ENCODE measurements at places on chromosomes 2 and 18.

DNA sequence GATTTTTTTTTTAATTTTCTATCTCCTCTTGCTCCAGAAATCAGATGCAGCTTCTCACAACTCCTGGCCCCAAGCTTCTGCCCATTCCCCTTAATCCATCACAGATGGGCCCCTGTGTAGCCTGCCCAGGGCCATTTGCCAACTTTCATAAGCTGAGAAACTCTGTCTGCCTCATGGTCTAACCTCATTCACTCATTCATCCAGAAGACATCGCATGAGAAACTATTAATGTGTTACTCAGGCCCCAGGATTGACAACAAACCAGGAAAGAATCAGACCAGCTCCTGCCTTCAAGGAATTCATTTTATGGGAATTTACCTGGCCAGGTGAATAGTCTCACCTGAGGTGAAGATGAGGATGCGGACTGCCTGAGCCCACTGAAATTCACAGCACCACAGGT lies 35.0 kb downstream of the SLC14A2 start:
- DNase-seq: no peak

GRCh38 chr2:14633461-14634181 lies 1.1 kb downstream of the LRATD1 start:
- DNase-seq: no peak

- DNase-seq: peak; percentile 82
Observed at GRCh38 chr2:222568865-222569264, 87.0 kb downstream of the FARSB start.

- no peak for DNase-seq
Observed at GRCh38 chr2:85601771-85602475, 575 bp downstream of the TMEM150A start.

DNA sequence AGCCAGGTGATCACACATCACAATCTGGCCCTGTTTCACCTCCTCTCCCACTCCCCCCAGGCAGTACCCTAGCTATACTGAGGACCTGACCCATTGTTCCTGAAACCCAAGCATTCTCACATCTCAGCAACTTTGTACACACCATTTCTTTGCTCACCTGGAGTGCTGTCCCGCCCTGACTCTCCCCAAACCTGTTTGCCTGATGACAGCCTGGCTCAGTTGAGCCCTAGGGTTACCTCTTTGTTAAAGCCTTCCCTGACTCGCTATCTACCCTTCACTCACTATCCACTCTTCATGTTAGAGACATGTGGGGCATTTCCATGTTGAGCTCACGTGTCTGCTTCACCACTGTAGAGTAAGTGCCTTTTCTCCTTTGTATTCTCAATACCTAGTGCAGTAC lies 49.1 kb downstream of the GREB1L start:
- no peak for DNase-seq

GRCh38 chr2:74333175-74333574 lies 10.0 kb downstream of the SLC4A5 start:
- peak; percentile 34 for DNase-seq

DNA sequence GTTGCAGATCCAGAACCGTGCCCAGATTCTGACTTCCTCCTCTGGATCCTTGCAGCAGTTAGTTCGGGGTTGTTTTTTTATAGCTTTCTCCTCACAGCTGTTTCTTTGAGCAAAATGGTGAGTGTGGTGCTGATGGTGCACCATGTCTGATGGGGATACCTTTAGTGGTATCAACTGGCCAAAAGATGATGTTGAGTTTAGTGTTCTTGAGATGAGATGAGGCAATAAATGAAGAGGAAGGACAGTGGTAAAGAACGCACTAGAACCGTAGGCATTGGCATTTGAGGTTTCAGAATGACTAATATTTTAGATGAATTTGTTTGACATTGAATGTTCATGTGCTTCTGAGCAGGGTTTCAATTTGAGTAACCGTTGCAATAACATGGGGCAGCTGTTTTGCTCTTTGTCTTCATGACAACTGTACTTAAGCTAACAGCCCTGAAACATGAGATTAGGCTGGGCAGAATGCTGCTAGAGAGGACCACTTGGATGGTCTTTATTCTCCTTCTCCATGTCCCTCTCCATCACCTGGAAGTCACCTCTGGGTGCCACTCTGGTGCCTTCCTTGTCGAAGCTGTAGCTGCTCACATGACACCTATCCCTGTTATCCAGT lies 3.9 kb downstream of the CTLA4 start:
- DNase-seq: no peak

DNA sequence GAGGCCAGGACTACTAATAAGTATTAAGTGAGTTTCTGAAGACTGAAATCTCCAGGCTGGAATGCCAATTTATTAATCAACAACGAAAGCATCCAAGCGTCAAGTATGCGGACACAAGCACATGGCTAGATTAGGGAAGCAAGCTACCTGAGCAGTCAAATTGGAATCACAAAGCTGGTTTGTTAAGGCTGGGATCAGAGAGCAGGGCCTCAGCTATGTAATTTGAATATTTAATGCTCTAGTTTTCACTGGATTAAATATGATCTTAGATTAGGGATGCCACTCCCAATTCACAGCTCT lies 5.7 kb downstream of the CCL20 start:
- no peak for DNase-seq

GRCh38 chr2:178629463-178629862 lies 149.2 kb downstream of the PLEKHA3 start:
- DNase-seq: no peak

DNA sequence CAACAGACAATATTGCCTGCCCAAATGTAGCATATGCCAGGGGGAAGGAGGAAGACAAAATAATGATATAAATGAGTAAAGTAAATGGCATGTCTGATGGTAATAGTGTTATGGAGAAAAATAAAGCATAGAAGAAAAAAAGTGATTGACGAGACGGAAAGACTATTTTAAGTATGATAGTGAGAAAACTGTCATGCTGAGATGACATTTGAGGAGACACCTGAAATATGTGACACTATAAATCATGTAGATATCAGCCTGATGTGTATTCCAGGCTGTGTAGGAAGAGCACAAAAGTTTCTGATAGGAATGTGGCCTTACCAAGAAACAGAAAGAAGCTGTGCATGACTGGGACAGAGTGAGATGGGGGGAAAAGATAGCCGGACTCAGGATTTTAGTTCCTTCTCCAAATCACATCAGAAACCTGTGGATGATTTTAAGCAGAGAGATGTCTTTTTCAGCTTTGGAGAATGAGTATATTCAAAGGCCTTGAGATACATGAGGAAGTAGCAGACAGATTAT lies 387.3 kb upstream of the SYT4 start:
- no peak for DNase-seq

GRCh38 chr2:106159866-106160785 lies 34.0 kb downstream of the UXS1 start:
- DNase-seq: no peak

- no peak for DNase-seq
Observed at GRCh38 chr18:2310886-2311285, 260.4 kb downstream of the METTL4 start.

- DNase-seq: no peak
Observed at GRCh38 chr2:12819721-12820120, 103.0 kb downstream of the TRIB2 start.

DNA sequence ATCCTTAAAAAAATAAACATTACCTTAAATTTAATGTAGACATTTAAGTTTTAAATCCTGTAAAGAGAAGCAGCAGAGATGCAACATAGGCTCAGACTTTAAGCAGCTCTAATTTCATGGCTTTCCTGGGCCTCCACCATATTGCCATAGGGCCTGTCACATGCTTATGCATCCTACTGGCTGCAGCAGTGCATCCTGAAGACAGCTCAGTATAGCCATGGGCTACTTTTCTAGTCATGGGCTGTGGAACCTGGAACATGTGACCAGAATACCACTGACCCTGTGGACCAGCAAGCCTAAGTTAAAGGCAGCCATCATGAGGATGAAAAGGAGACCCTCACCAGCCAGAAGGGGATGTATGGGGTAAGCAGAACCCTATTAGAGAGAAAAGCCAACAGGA lies 10.7 kb downstream of the RMP24 start:
- DNase-seq: no peak

GRCh38 chr2:100563407-100564247 lies 834 bp downstream of the PDCL3 start:
- no peak for DNase-seq

DNA sequence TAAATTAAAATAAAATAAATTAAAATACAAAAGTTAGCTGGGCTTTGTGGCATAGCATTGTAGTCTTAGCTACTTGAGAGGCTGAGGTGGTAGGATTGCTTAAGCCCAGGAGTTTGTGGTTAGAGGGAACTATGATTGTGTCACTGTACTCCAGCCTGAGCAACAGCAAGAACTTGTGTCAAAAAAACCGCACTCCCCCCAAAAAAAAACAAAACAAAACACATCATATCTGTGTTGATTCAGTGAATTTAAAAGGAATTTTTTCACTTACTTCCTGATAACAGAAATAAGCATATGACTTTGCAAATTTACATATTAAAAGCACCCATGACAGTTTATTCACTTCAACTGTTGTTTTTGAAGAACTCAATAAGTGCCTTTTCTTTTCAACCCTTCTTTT lies 68.1 kb upstream of the PELI1 start:
- DNase-seq: no peak

- DNase-seq: peak; percentile 58
Observed at GRCh38 chr2:72887032-72887739, at the start of gene SPR. TSS of gene SPR (plus strand) at chr2:72887408. CDS start at chr2:72887433, 25 bp downstream.

DNA sequence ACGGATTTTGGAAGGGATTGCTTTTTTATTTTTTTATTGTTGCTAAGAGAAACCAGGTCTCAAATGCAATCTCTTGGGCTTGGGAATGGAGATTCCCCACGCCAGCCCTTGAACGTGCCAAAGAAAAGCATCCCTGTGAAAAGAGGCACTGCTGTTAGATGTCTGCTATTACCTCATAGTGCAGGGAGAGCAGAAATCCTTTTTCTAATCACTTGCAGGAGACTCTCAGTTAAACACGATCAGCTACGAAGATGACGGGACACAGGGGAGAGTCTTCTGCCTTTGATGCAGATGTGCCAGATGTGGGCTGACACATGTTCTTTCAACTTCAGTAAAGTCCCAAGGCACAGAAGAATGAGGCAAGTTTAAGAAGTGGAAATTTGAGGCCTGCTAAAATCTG lies 381.6 kb upstream of the TRIB2 start:
- no peak for DNase-seq

- no peak for DNase-seq
Observed at GRCh38 chr2:195667974-195668373, 10.9 kb downstream of the SLC39A10 start.

- DNase-seq: no peak
Observed at GRCh38 chr2:200168641-200169555, 137.6 kb upstream of the SPATS2L start.

- DNase-seq: no peak
Observed at GRCh38 chr18:54776282-54776977, 51.8 kb upstream of the RAB27B start.

DNA sequence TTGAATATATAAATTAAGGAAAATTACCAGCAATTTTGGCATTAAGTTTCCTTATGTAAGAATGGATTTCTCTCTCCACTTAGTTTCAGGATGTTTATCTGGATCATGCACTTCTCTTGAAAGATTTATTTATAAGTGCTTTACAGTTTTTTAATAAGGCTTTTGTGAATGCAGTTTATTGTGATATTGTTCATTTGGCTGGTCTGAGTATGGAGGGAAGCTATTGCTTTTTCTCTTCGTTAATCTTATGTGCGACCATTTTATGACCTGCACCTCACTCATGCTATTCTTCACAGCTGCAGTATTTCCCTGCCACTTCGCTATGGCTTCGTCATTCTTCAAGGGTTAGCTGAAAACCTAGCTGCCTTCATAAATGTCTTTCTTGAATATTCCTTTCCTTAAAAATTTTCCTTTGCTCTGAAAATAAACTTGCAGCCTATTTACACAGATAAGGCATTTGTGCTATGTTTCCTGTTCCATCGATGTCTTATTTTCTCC lies 233.4 kb downstream of the SOCS6 start:
- DNase-seq: peak; percentile 21

DNA sequence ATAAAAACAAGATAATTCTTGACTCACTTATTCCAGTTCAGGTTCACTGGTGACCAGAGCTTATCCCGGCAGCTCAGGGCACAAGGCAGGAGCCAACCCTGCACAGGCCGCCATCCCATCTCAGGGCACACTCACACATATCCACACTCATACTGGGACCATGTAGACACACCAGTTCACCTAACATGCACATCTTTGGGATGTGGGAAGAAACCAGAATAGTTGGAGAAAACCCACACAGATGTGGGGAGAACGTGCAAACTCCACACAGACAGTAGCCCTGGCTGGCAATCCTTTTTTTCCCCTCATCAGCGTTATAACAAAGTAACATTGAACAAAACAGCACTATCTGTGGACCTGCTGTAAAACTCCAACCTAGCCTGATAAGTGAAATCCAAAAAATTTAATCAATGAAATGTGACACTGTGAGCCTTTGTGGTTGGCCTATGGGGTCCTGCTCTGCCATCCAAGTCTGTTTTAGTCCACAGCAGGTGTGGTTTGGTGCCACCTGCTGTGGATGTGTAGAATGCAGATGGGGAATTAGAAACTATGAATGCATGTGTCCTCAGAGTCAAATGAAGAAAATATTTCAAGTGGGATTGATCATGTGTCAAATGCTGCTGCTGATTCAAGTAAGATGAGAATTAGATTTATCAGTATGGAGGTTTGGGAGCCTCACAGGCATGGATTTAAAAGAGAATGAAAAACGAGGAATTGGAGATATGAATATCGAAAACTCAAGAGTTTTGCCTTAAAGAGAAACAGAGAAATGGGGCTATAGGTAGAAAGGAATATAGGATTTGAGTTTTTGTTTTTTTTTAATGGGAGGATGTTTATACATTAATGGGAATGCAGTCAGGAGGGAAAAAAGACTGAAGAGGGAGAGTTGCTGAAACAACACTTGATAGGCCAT lies 47.0 kb downstream of the UGP2 start:
- peak; percentile 37 for DNase-seq

- DNase-seq: no peak
Observed at GRCh38 chr2:99430614-99431291, 59.1 kb downstream of the REV1 start.

DNA sequence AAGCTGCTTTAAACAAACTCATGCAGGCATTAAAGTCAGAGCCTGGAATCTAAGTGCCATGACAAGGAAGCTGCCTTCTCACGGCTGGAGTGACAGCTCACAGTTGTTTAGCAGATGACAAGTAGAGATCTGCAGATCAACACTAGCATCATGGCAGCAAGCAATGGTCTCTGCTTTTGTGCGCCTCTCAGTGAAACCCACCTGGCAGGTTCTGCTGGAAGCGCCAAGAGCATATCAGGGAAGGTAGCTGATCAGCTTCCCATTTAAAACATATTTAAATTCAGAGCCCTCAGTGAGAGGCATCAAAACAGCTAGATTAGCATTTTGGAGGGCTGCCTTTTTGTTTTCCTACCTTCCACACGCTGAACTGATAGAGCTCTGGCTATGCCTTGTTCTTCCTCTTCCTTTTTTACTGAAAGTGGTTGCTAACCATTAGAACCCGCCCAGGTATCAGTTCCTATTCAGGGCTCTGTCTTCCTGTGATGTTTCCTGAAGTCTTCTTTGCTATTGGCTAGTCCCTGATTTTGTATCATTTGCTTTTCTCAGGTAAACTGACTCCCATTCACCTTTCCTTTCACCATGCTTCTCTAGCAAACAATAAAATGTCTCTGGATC lies 70.8 kb downstream of the TMEM200C start:
- no peak for DNase-seq
